ENCODE measurements at places on chromosomes 3 and 15.
A peak's percentile ranks its signal among the peaks of the same experiment; 100 is the strongest.

GRCh38 chr15:67997996-67998395 is 56.1 kb upstream of the PIAS1 start:
- DNase-seq, result no peak

- DNase-seq, result no peak
These were observed 850 bp downstream of the LTF start for GRCh38 chr3:46463868-46464241.

GRCh38 chr3:133663569-133664313 is 2.0 kb upstream of the TOPBP1 start:
- peak; percentile 2 for DNase-seq

DNA sequence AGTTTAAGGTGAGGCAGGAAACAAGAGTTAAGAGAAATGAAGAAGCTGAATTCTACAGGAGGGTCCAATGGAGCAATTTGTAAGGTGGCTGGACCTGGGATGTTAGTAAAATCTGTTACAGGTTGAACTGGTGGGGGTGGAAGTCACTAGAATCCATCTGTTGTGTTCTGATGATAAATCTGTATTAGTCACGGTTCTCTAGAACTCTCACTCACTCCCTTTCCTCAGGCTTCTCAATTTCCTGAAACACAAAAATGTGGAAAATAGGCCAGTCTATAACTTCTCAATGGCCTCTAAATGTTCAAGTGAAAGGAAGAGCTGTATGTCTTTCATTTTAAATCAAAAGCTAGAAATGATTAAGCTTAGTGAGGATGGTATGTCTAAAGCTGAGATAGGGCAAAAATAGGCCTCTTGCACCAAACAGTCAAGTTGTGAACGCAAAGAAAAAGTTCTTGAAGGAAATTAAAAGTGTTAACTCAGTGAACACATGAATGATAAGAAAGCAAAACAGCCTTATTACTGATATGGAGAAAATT is 180.2 kb upstream of the CBLB start:
- DNase-seq, result no peak

DNA sequence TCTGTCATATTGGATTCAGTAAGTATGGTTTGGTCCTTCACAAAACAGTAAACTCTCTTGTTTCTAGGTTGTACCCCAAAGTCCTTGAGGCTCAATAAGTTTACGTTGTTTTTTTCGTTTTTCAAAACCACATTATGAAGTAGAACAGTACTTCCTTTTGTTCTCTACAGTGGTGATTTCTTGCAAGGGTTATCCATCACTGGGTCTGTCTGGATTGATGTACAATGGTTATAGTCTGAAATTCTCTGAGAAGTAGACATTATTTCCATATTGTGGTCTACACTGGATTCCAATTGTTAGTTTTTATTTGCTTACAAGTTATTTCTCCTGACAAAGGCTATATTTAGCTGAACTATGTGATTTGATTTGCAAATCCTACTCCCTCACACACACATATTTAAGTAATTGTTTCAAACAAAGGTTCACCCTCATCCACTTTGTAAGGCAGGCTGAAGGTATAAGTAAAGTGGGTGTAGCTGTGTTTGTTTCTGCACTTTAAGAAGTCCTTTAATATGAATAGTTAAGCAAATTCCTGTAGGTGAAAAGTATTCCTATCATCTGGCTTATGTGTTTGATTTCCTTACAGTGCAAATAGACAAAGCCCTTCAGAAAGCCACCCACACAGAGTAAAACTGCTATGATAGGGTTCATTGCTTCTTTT is 64.2 kb upstream of the MME start:
- no peak for DNase-seq

DNA sequence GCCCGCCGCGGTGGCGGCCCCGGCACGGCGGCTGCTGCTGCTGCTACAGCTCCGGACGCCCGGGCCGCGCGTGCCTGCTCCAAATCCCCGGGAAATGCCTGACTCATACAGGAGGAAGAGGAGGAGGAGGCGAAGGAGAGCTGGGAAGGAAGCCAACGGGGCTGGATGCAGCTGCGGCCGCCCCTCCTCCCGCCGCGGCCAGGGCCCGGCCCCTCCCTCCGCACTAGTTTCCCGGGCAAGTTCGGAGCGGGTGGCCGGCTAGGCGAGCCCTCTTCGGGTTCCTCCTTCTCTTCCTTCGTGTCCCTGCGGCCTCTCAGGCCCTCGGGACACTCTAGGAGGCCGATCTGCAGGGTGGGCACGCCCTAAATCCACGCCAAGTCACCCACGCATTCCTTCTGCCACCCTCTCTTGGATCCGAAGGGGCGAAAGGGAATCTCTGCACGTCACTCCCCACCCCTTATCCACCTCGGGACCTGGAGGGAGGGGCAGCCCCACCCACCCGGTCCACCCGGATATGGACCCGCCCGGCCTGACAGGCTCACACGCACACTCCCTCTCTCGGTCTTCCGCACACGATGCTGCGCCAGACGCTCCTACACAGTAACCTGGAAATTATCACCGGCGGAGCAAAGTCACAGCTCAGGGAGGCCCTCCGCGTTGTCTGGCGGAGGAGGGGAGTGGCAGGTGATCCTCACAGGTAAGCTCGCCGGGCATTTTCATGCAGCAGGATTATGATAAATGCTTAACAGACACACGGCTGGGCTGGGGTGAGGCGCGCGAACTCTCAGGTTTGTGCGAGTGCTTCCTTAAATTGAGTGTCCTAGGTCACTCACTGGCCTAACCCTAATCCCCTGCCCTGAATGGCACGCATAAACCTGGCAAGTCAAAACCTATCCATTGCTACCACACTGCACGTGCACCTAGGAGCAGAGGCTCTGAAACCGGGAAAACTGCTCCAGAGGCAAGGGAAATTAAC is at the start of the genes OSBPL10 and ZNF860:
Gene OSBPL10, minus strand, starts transcription at position 57 of the 976 bp plus-strand sequence. CDS start 83 bp downstream, outside the sequence.
Gene ZNF860, plus strand, starts transcription at position 545 of the 976 bp plus-strand sequence. CDS start 7,330 bp downstream, outside the sequence.
- DNase-seq, result peak; percentile 39

- DNase-seq, result no peak
These were observed 31.6 kb upstream of the PDZRN3 start for GRCh38 chr3:73656241-73656890.

DNA sequence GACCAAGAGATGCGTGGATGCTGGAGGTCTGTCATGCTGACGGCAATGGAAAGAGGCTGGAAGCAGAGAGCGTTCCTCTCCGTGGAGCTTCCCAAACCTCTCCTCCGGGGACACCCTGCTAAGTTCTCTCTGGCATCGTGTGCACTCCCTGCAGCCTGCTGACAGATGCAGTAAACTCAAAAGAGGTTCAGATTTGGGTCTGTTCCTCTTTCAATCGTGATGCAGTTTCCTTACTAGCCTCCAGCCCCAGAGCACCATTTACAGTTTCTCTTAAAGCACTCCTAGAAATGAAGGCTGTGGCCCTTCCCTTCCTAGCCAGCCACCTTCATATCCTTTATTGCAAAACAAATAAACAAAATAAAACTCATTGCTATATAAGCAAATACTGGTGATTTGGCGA is 47.3 kb upstream of the LRRC58 start:
- DNase-seq, result no peak

- no peak for DNase-seq
These were observed 24.4 kb upstream of the FAM81A start for GRCh38 chr15:59413577-59413976.

DNA sequence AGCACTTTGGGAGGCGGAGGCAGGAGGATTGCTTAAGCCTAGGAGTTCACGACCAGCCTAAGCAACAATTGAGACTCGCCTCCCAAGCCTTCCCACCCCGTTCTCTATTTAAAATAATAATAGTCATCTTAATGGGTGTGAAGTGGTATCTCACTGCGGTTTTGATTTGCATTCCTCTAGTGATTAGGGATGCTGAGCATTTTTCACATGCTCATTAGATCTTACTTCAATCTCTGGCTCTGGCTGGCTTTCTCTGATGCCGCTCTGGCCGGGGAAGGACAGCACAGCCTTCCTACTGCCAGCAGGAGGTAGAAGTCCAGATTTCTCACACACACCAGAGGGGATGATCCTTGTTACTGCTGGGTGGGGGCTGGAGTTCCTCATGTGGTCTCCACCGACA is 7.4 kb upstream of the EIF4A2 start:
- DNase-seq, result no peak

DNA sequence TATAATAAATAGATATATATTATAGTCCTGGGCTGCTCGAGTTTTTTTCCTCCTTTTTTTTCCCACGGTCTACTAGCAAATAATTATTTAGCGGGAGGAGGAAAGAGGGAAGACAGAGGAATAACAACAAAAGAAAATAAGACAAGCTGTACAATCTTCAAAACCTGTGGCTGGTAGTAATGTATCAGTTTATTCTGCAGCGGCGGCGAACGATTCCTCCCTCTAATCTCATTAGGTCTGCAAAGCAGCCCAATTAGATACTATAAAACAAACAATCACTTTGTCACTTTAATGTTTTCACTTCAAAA is 390 bp upstream of the TLE3 start:
- no peak for DNase-seq

GRCh38 chr3:187685948-187686347 is 15.8 kb upstream of the SST start:
- no peak for DNase-seq

- DNase-seq, result no peak
These were observed 22.2 kb downstream of the LSM3 start for GRCh38 chr3:14200841-14201240.

DNA sequence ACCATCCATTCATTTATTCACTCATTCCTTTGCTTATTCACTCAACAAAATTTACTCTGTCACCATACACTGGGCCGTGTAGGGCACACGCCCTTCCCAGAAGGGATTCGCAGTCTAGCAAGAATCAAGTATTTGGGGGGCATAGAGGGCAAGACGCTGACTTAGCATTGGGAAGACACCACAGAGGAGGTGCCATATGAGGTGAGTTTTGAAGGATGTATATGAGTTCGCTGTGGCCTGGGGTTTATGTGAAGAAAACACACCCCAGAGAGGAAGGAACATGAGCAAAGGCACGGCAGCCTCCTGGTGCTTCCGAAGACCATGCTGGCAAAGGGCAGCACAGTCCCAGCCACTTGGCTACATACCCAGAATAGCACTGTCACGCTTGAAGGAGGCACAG is 23.1 kb upstream of the IQSEC1 start:
- no peak for DNase-seq

GRCh38 chr3:120741837-120742197 is 499 bp downstream of the RABL3 start:
- no peak for DNase-seq

GRCh38 chr3:175015056-175015635 is 156.0 kb downstream of the NAALADL2 start:
- no peak for DNase-seq

- DNase-seq, result no peak
These were observed 33.0 kb upstream of the PLSCR4 start for GRCh38 chr3:146283781-146284445.

GRCh38 chr3:113374078-113374477 is 67.2 kb downstream of the CFAP44 start:
- DNase-seq, result no peak

DNA sequence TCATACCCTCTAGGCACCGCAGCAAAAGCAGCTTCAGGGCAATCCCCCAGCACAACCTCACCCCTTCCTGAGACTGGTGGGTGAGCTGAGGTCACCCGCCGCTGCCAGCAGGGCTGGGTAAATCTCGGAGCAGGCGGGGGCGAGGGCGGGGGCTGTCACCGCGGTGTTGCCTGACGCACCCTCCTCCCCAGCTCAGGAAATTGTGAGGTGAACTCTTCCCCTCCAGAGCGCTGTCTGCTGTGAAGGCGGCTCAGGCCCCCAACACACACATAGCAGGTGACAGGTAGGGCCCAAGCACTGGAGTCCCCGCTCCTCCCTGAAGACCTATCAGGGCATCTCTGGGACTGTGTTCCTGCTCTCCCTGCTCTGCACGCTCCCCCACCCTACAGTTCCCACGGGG is 30.2 kb upstream of the FURIN start:
- peak; percentile 92 for DNase-seq

All from activated CD4-positive, alpha-beta T cell treated with anti-CD3 and anti-CD28 coated beads, Interleukin-2, amount 50 U/mL, for 48 hours (primary cell).